CD8-positive, alpha-beta memory T cell (primary cell): ENCODE measurements at places on chromosomes 7 and 10.
A peak's percentile ranks its signal among the peaks of the same experiment; 100 is the strongest.

DNA sequence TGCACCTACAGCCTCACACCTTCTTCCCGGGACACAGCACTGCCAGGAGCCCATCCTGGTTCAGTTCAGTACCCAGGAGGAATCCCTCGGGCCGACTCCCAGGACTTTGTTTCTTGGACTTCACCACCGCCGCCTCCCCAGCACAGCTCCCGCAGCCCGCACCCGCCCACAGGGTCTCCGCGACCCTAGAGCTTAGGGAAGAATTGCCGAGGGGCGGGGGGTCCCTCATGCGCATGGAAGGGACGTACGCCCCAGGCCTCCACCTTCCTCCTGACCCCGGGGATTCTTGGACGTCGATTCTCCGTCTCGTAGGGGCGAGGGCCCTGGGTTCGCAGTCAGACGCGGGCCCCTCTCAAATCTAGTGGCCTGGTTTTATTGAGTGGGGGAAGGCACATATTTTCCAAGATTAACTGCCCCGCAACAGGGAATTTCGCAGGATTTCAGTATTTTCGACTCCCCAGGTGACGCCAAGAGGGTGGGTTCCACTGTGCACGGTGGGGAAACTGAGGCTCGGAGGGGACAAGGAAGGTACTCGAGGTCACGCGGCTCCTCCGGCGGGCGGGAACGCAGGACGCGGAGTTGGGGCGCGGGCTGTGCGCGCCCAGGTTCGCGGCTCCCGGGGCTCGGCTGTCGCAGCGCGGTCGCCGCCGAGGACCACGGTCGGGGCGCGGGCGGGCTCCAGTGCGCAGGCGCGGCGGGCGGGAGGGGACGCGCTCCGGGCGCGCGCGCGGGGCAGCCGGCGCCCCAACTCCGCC, at the start of gene ADCY1:
ADCY1 (plus strand) TSS at position 708 of the 755 bp plus-strand sequence. CDS start 176 bp downstream, outside the sequence.
- DNase-seq: no peak

DNA sequence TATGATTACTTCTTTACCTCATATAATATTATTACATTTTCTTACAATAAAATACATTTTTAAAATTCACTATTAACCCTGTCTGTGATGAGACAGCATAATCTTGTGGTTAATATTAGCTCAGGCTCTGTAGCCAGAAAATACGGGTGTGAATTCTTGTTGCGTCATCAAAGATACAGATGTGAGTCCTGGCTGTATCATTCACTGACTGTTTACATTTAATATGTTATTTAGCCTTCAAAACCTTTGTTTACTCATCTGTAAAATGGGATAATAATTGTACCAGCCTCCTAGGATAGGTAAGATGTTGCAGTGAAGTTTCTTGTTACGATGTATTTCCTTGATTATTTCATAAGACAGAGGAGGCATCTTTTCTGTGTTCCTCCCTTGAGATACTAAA, 184.7 kb upstream of the PRPS1L1 start:
- no peak for DNase-seq

DNA sequence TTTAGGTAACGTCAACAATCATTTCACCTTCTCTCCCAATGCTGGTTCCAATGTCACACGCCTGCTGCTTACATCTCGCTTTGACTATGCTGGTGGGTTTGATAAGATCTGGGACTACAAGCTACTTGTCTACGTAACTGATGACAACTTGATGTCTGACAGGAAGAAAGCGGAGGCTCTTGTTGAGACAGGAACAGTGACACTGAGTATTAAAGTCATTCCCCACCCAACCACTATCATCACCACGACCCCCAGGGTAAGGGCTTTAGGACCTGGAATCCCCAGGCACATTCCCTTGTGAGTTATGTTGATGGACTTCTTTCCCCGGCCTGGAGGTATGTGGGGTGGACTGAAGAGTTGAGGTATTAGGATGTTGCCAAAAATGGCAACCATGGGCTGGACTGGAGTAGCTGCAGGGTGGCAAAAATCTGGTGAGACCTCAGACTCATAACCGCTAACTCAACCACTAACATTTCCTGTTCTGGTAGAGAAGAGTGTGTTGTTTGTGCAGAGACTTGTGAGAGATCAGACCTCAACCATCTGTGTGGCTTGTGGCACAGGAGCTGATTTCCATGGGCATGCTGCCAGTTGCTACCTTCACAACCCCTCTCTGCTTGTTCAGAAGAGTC, 59.2 kb downstream of the CDHR3 start:
- peak; percentile 63 for DNase-seq

- DNase-seq: no peak
These were observed 48.5 kb upstream of the SP8 start for GRCh38 chr7:20835111-20835750.

DNA sequence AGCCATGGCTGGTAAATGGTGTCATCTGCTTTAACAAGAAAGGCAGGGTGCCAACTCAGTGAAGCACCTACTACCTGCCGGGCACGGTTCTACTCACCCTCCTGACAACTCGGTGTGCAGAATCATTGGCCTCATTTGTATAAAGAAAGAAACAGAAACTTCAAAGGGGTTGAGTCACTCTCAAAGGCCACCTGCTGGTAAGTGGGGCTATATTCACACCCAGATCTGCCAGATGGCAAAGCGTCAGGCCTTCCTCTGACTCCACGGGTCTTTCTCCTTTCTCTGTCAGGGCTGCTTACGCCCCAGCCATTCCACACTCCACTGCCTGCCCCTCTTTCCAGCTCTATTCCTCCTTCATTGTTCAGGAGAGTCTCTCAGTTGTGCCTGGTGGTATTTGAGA, 309.2 kb downstream of the GFRA1 start:
- DNase-seq: no peak

- DNase-seq: no peak
These were observed 38.0 kb upstream of the AASS start for GRCh38 chr7:122182081-122182480.

DNA sequence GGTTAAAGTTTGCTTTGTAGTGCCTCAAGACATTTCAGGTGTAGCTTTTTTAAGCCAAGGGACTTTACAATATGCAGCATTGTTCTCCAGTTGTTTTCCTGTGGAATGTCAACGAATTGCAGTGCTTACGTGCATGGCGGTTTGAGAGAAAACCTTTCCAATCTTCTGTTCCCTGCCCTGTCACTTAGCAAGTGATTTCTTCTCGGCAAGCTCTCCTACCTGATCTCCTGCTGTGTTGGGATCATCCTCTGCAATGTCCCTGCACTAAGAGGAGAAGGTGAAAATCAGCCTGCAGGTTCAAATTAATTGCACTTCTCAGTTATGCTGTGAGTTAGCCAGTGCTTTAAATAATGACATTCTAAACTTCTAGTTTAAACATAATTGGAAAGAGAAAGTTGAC, 197.6 kb upstream of the FZD1 start:
- DNase-seq: no peak

GRCh38 chr7:98217623-98218582, 6.7 kb downstream of the BHLHA15 start:
- DNase-seq: no peak

GRCh38 chr7:1235501-1236131, 2.9 kb downstream of the UNCX start:
- DNase-seq: no peak

GRCh38 chr10:72344932-72345331, 9.8 kb downstream of the DNAJB12 start:
- no peak for DNase-seq

- no peak for DNase-seq
These were observed 23.7 kb downstream of the XPNPEP1 start for GRCh38 chr10:109899356-109900331.

GRCh38 chr7:120407010-120407409, 134.0 kb downstream of the KCND2 start:
- no peak for DNase-seq

GRCh38 chr10:51875610-51876009, 176.2 kb upstream of the CSTF2T start:
- DNase-seq: no peak

GRCh38 chr10:77196614-77197013, 441.0 kb downstream of the KCNMA1 start:
- DNase-seq: no peak

DNA sequence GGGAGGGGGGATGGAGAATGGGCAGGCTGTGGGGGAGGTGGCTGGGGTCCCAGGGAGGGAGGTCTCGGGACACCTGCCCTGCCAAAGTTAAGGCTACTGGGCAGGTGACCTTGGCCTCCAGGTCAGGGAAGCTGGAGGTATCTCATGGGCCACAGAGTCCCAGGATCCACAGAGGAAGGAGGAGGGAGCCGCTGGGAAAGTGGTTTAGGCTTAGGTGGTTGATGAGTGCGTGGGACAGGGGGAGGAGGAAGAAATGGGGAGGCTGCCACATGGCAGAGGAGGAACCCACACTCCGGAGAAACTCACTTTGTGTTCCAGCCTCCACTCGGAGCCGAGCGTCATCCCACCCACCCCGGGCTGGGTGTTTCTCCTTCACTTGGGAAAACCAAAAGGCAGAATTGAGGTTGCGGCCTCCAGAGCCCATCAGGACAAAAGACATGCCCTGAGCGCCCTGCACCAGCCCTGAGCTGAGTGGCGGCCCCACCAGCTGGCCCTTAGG, 46.1 kb downstream of the ASB13 start:
- no peak for DNase-seq

DNA sequence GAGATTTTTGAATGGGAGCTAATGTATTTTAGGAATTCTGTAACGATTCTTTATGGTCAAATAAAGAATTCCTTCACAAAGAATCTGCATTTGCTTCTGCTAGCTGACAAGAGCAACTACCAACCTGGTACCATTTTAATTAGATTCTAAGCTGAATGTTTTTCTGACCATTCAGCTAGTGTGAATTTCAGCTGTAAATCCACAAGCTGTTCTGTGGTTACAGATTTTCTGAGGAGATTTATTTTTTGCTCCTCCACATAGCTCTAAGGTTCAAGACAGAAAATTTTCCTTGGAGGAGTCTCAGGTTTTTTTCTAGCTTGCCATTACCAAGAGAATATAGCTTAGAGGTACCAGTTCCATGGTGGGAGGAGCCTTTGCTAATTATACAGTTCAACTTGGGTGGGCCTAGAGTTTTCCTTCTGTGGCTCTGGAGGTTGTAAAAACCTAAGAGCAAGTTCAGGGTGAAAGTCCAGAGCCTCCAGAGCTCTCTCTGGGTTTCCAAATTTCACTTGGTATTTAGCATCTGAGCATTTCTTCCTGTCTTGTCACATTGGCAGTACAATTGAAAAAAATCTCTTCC, 120.1 kb downstream of the JAZF1 start:
- DNase-seq: no peak

DNA sequence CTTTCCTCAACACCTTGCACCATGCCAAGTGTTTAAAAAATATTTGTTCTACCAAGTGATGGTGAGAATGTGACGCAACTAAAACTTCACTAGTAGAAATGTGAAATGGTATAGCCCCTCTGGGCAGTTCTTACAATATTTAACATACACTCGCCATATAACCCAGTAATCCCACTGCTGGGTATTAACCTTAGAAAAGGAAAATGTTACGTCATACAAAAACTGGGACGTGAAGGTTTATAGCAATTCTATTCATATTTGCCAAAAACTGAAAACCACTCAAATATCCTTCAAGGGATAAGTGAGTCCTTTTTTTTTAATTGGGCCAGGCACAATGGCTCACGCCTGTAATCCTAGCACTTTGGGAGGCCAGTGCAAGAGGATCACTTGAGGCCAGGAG, 279.3 kb downstream of the SKIDA1 start:
- DNase-seq: no peak

GRCh38 chr7:13414661-13415107, 574.8 kb downstream of the ETV1 start:
- DNase-seq: no peak

GRCh38 chr7:44372560-44373417, 47.4 kb upstream of the CAMK2B start:
- no peak for DNase-seq

DNA sequence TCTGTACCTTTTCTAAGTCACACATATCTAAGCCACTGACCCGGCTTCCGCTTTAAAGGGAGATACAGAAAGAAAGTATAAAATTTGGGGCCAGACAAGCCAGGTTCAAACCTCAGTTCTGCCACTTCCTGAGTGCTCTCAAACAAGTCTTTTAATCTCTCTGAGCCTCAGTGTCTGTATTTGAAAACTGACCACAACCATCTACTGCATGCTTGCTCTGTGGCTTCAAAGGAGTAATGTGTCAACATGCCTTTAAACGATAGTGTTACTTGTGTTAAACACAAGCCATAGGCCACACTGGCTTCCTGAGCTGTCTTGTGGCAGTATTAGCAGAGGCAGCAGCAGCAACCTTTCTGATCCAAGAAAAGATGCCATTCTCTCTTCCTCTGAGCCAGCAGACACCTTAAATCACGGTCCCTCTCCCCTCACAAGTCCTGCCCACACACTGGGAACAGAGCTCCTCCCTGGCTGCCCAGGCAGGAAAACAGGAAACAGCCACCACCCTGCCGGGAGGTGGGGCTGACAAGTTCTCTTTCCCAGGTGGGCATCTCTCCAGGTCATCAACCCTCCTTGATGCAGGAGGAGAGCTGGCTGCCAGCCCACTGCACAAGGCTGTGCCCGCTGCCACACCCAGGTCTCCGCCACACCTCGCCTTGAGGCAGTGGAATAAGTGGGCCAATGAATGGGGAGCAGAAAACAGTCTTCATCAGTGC, 10.7 kb downstream of the HIP1 start:
- DNase-seq: peak; percentile 79

DNA sequence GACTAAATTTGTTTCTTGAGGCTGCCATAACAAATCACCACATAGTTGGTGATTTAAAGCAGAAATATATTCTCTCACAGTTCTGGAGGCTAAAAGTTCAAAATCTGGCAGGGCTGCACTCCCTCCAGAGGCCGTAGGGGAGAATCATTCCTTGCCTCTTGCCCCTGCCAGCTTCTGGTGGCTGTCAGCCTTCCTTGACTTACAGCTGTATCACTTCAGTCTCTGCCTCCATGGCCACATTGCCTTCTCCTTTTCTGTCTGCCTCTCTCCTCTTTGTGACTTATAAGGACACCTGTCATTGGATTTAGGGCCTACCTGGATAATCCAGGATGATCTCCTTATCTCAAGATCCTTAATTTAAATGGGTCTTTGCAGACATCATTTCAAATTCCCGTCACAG, 5.8 kb upstream of the LRRC4 start:
- no peak for DNase-seq

GRCh38 chr7:26588511-26588910, 275.9 kb downstream of the SKAP2 start:
- no peak for DNase-seq

- no peak for DNase-seq
These were observed 458.8 kb downstream of the SORCS1 start for GRCh38 chr10:106705681-106706100.

- DNase-seq: no peak
These were observed 189.6 kb downstream of the COBL start for GRCh38 chr7:51126813-51127617.

DNA sequence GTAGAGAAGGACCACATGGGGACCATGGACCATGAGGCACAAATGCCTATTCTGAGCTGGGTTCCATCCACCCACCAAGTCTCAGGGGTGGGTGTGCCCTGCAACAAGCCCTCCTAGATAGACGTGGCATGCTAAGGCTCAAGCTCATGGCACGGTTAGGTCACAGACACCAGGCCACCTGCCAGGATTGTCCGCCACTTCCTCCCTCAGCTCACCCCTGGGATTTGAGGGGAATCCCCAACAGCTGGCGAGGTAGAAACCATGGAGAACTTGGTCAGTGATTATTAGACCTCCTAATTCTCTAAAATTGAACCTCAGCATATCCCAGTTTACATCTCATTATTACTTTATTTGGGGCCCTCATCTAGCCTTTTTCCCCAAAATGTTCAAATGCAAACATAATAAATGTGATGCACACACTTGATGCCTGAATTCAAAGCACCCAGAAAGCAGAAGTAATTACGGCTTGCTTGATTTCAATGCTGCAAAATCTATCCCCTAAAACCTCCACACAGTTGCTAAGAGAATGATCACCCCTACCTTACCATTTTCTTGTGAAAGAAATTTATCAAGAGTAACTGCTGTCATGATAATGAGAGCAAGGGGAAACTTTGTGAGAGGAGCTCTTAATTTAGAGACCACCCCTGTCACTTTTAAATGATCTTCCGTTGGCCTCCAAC, 366.6 kb upstream of the PFKP start:
- DNase-seq: no peak
